Activated CD8-positive, alpha-beta T cell treated with anti-CD3 and anti-CD28 coated beads, Interleukin-2, amount 10 ng/mL, durations not matched to agents 7 days and 5 days (primary cell): ENCODE measurements at places on chromosomes 2 and 18.

- DNase-seq = no peak
Measured at GRCh38 chr2:41723526-41723925, 324.3 kb upstream of the PKDCC start.

GRCh38 chr2:219887870-219888269, 260.4 kb downstream of the SLC4A3 start:
- DNase-seq = no peak

GRCh38 chr2:130825966-130826253, 10.8 kb upstream of the ARHGEF4 start:
- DNase-seq = no peak

- no peak for DNase-seq
Measured at GRCh38 chr2:47639467-47639866, 143.5 kb upstream of the MSH6 start.

GRCh38 chr2:165407466-165407865, 62.0 kb upstream of the CSRNP3 start:
- DNase-seq = no peak

GRCh38 chr2:54053830-54054229, 61.6 kb upstream of the ACYP2 start:
- no peak for DNase-seq

DNA sequence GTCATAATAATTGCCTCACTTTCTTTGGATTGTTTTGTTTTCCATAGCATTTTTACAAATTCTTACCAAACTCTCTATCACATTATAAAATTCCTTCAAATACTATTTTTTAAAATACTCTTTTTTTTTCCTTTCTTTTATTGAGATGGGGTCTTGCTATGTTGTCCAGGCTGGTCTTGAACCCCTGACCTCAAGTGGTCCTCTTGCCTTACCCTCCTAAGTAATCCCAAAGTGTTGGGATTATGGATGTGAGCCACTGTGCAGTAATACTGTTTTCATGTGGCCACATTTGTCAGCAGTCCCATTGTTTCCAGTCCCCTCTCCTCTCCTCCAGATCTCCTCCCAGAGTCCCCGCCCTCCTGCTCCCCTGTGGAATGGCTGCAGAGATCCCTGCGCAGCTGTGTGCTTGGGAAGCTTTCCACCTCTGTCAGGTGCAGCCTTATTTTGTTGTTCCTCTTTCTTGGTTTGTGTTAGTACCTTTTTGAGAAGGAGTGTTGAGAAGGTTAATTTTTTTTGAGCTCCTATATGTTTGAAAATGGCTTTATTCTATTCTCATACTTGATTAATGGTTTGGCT, 227.3 kb downstream of the LOXHD1 start:
- no peak for DNase-seq

DNA sequence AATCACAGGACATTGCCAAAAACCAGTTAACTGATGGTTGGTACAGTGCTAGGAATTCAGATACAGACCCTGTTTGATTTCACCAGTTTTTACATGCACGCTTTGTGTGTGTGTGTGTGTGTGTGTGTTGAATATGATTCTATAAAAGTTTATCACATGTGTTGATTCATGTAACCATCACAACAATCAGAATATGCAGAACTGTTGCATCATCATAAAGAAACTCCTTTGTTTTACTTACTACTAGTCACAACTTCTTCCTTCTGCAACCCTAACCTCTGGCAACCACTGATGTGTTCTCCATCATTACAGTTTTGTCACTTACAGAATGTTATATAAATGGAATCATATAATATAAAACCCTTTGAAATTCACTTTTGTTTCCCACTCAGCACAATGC, 144.8 kb upstream of the CYP26B1 start:
- DNase-seq = no peak

DNA sequence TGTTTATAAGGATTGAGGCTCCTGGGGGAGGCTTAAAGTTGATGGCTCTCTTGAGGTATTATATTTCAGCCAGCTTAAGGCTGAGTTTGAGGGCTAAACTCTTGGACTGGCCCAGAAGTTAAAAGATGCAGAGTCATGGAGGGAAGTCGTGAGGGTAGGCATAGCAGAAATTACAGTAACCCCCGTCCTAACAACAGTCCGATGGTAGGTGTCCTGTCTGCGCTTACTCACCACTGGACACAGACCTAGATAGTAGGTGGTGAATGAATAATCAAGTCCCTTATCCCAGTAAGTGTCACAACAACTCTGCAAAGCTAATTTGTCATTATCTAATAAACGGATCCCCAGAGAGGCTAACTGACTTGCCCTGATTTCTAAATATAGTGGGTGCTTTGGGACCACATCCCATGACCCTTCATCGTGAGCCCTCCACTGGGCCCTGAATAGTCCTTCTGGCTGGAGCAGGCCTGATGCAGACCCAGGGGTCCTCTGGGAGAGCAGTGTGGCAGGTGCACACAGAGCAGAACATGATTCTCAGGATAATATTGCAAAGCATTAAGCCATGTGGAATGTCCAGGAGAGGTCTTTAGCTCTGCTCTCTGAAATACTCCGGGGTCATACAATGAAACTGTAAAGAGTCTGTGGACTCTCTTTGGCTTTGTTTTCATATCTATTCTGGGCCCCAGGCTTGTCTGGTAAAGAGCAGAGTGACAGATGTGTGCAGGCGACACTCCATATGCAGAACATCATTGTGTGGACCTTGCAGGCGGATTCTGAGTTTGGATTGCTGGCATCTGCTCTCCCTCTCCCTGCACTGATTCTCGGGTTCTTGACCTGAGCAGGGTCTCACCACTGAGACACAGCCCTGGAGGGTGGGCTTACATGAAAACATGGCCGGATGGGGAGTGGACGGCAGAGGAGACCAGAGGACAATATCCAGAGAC, 98.1 kb downstream of the RNF144A start:
- DNase-seq = no peak

DNA sequence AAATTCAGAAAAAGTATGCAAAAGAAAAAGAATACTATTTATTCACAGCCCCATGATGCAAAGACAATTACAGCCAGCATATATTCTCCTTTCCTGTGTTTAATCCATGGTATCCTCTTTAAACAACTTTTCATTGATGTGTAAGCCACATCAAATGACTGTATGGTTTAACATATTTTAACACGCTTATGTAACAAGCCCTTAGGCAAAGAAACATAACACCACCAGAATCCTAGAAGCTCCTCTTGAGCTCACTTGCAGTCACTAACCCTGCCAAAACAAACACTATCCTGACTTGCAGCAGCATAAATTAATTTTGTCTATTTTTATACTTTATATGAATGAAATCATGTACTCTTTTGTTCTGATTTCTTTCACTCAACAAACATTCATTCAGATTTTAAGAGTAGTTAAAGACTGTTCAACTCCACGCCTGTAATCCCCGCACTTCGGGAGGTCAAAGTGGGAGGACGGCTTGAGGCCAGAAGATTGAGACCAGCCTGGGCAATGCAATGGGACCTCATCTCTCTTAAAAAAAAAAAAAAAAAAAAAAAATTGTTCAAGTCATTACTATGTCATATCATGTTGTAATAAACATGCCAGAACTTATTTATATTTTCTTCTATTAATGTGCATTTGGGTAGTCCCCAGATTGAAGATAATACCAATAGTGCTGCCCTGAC, 226.3 kb downstream of the NBAS start:
- no peak for DNase-seq

- no peak for DNase-seq
Measured at GRCh38 chr2:38201784-38202183, 125.8 kb upstream of the CYP1B1 start.
